ENCODE measurements at places on chromosomes 7 and 10.

DNA sequence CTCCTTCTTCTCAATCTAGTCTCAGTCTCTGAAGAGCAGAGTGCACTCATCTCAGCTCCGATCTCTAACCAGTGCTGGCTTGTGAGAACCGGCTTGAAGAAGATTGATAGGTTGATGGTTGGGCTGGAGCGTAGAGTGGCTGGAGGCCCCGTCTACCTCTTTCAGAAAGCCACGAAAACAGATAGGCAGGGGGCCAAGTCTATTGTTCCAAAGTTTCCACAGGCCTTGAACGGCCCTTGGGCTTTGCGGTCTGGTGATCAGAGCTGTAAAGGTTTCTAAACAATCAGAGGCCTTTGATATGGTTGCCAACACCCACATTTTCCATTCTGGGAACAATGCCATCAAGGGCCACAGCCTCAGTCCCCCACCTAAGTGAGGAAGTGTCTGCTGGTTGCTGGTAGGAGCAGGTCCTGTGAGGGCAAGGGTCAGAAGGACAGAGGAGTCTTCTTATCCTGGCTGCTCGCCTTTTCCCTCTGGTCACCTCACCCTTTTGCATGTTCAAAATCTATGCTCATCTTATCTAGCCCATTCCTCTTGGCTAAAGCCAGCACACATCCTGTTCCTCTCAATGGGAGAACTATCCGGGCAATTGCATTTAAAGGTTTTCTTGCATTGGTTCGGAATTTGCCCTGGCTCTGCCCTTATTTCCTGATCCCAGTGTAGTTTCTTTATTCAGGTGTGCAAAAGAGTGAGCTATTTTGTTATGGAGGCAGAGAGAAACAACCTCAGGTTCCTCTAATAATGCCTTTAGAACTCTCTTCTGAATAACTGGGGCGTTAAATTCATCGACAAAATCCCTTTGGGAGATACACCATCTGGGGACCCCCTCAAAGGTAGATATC lies 70.3 kb upstream of the KMT2E start:
- no peak overlapping the region for H3K27ac ChIP-seq
- no peaks in the 10 kb centered on the region for H3K36me3 ChIP-seq
- H3K4me3 ChIP-seq, result no peak overlapping the region
- H3K27me3 ChIP-seq, result no peaks in the 10 kb centered on the region
- H3K4me1 ChIP-seq, result no peaks in the 10 kb centered on the region
- DNase-seq, result peak; percentile 22

GRCh38 chr7:157851501-157852067 lies 514.8 kb downstream of the DNAJB6 start:
- no peaks in the 10 kb centered on the region for H3K4me1 ChIP-seq
- H3K4me3 ChIP-seq, result no peak overlapping the region
- no peaks in the 10 kb centered on the region for H3K36me3 ChIP-seq
- H3K27ac ChIP-seq, result no peak overlapping the region

DNA sequence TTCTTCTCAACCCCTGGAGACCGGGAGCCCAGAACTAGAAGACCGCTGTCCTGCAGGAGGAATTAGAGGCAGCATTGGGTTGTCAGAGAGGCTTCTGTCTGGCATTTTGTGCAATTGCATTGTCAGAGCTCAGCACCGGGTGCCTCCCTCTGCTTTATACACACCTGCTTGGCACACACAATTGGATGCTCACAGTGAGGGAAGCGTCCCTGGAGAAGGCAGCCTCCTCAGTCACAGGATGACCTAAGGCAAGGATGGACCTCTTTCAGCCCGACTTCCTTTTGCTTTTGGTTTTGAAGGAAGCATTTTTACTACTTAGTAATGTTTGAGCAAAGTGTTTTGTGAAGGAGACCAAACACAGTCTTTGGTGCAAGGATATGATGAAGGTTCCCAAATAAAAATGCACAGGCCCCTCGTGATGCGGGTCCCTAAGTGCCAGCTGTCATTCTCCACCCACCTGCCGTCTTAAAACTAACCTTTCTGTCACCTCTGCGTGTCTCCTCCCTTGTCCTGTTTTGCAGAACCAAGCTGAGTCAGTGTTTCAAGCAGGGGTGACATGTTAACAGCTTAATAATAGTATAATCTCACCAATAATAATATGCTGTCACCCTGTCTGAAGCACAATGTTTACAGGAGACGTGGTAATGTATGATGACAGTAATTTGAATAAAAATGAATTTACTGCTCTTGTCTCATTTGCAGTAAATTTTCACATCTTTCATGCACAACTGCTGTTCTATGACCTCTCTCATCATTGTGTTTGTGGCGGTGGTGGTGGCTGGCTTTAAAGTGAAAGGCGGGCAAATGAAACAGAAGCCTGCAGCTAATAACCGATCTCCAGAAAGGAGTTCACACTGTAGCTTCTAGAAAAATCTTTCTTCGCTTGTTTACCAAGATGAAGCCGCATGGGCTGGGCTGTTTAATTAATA lies 430.2 kb upstream of the MKI67 start:
- H3K27me3 ChIP-seq, result peaks cover 21% of the 10 kb centered on the region
- H3K27ac ChIP-seq, result no peak overlapping the region
- H3K36me3 ChIP-seq, result peaks cover 6% of the 10 kb centered on the region
- no peak for DNase-seq
- H3K4me3 ChIP-seq, result no peak overlapping the region
- peaks cover 8% of the 10 kb centered on the region for H3K4me1 ChIP-seq

DNA sequence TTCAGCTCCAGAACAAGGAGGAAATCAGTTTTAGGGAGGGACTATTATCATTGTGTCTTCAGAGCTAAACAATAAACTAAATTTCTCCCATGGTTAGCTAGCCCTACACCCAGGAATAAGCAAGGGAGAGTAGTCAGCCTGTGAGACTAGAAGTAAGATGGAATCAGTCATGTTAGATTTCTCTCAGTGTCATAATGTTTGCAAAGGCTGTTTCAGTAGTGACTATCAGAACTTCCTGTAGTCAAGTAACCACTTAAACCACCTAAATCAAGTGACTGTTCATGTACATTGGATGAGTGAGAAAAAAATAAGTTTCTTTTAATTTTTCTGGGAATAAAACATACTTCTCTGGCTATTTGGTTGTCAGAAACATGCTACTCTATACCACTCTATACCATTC lies 121.6 kb downstream of the KCND2 start:
- H3K4me1 ChIP-seq, result no peaks in the 10 kb centered on the region
- H3K36me3 ChIP-seq, result no peaks in the 10 kb centered on the region
- peaks cover 13% of the 10 kb centered on the region for H3K27me3 ChIP-seq
- H3K4me3 ChIP-seq, result no peak overlapping the region

- H3K27me3 ChIP-seq, result no peaks in the 10 kb centered on the region
- H3K36me3 ChIP-seq, result no peaks in the 10 kb centered on the region
- H3K27ac ChIP-seq, result no peak overlapping the region
- peaks cover 5% of the 10 kb centered on the region for H3K4me1 ChIP-seq
Observed at GRCh38 chr10:36183056-36183455, 541.0 kb upstream of the FZD8 start.

DNA sequence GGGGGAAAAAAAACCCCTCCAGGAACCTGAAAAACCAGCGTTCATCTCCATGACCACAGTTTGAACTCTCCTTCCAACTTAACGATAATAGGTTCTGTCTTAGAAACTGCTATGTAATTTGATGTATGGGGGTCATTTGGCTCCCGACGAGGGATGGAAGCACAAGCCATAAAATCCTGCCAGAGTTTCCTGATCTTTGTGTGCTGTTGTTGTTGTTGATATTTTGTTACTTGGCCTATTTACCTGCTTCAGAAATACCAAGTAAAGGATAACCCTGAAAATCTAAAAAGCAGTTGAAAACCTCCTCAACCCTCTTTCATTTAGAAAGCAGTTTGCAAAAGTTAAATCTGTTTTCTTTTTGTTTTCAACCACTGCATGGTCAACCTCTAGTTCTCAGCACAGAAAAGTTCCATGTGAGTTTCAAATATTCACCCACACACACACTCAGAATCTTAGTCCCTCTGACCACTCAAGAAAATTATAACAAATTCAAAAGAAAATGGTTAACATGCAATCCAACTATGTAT lies 9.3 kb upstream of the HOXA2 start:
- no peaks in the 10 kb centered on the region for H3K27me3 ChIP-seq
- DNase-seq, result no peak
- peak overlapping the region; percentile 80 for H3K4me3 ChIP-seq
- peaks cover 31% of the 10 kb centered on the region for H3K36me3 ChIP-seq
- H3K27ac ChIP-seq, result peak overlapping the region; percentile 90

- DNase-seq, result peak; percentile 82
- peaks cover 14% of the 10 kb centered on the region for H3K4me1 ChIP-seq
- peak overlapping the region; percentile 57 for H3K4me3 ChIP-seq
- peak overlapping the region; percentile 43 for H3K27ac ChIP-seq
Observed at GRCh38 chr10:30583778-30584415, 45.7 kb downstream of the LYZL2 start.

GRCh38 chr7:113142385-113143119 lies 24.2 kb upstream of the SMIM30 start:
- H3K4me1 ChIP-seq, result no peaks in the 10 kb centered on the region
- no peaks in the 10 kb centered on the region for H3K36me3 ChIP-seq
- H3K4me3 ChIP-seq, result no peak overlapping the region
- DNase-seq, result no peak
- no peaks in the 10 kb centered on the region for H3K27me3 ChIP-seq
- H3K27ac ChIP-seq, result no peak overlapping the region

DNA sequence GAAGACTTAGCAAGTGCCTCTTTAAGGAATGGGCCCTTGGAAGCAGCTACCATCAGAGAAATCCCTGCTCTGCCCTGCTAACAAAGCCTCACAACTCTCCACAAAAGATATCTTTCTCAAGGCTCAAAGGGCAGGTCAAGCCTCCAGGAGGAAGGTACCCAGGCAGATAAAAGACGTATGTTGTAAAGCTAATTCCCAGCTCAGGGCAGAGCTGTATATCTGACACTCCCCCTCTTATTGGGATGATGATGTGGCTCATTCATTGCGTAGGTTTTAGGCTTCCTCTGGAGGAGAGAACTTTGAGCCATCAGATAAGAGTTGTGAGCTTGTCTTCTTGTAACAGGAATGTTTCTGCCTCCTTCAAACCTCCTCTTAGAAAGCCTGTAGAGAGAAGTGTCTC lies 145.4 kb downstream of the CALN1 start:
- H3K4me1 ChIP-seq, result peaks cover 11% of the 10 kb centered on the region
- H3K36me3 ChIP-seq, result no peaks in the 10 kb centered on the region
- H3K4me3 ChIP-seq, result no peak overlapping the region
- no peaks in the 10 kb centered on the region for H3K27me3 ChIP-seq
- DNase-seq, result no peak

DNA sequence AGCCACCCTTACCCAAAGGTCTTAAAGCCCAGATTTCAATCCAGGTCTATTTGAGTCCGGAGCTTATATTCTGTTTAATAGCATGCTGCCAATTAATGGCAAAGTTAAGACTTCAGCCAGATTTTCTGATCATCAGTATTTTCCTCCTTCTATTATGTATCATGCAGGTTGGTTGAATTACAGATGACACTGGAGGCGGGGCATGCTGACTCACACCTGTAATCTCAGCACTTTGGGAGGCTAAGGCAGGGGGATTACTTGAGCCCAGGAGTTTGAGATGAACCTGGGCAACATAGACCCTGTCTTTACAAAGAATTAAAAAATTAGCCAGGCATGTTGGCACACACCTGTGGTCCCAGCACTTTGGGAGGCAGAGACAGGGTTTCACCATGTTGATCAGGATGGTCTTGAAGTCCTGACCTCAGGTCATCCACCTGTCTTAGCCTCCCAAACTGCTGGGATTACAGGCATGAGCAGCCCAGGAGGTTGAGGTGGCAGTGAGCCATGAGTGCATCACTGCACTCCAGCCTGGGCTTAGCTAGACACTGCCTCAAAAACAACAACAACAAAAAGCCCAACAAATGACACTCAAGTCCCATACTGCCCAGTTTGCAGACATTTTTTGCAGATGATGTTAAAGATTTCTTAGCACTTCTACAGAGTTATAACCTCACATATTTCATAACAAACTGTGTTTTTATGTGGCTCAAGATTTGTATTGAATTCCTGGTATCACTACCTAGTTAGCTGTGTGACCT lies 62.5 kb downstream of the MCU start:
- no peak overlapping the region for H3K4me3 ChIP-seq
- no peaks in the 10 kb centered on the region for H3K27me3 ChIP-seq

- no peak overlapping the region for H3K27ac ChIP-seq
- peaks cover 7% of the 10 kb centered on the region for H3K4me1 ChIP-seq
- H3K27me3 ChIP-seq, result no peaks in the 10 kb centered on the region
- H3K4me3 ChIP-seq, result no peak overlapping the region
- no peak for DNase-seq
- no peaks in the 10 kb centered on the region for H3K36me3 ChIP-seq
Observed at GRCh38 chr10:14549496-14549895, 218.8 kb upstream of the FRMD4A start.

GRCh38 chr10:118745056-118745455 lies 9.7 kb downstream of the CACUL1 start:
- peak overlapping the region; percentile 67 for H3K4me3 ChIP-seq
- H3K27ac ChIP-seq, result peak overlapping the region; percentile 81
- peaks cover 20% of the 10 kb centered on the region for H3K36me3 ChIP-seq
- H3K27me3 ChIP-seq, result no peaks in the 10 kb centered on the region

- peaks cover 12% of the 10 kb centered on the region for H3K4me1 ChIP-seq
- H3K27ac ChIP-seq, result no peak overlapping the region
- no peaks in the 10 kb centered on the region for H3K36me3 ChIP-seq
- DNase-seq, result no peak
Observed at GRCh38 chr10:33800545-33800944, 466.1 kb upstream of the NRP1 start.

Measured in MCF 10A (cell line).